ENCODE measurements at places on chromosomes 5 and 9. TPM values are rescaled to one million over a fixed set of nuclear protein-coding genes. Genes with fewer than 3 reads are reported as not detected.

PRSS3 gene
- total RNA-seq = 7.1 TPM

HK3 gene
- total RNA-seq = not detected

- DNase-seq = no peak
Measured at GRCh38 chr9:116042321-116042720, 111.3 kb upstream of the PAPPA start.

GRCh38 chr5:131953969-131954368, 8.5 kb upstream of the MEIKIN start:
- DNase-seq = no peak

DNA sequence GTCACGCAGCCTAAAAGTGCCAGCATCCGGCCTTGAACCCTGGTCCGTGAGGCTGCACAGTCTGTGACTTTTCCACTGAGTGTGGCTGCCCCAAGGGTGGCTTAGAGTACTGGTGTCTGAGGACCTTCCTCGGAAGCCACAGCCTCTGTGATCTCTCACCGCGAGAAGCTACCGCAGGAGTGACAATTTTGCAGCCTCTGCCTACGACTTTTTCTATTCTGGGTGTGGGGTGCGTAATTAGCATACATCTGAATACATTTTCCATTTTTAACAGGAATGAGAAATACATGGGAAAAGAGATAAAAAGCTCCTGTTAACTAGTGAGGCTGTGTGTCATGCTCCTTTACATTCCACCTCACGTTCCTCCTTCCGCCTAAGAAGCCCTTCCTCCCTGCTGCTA, 48.3 kb upstream of the HRH2 start:
- no peak for DNase-seq

DNA sequence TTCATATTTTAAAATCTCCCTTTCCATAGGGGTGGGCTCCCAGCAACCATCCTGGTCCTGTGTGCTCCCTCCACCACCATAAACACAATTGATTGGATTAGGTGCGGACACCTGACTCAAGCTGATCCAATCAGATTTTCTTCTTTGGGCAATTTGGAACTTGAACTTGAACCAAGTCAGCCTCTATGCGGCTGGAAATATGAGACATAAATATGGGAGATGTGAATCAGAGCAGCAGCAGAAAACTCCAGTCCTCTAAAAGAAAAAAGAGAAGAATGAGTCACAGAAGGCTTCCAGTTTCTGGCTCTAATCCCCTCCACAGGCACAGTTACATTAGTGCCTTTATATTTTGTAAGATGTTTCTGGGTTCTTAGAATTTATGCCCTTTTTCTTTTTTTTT, 306.6 kb downstream of the MLLT3 start:
- DNase-seq = peak; percentile 34

DNA sequence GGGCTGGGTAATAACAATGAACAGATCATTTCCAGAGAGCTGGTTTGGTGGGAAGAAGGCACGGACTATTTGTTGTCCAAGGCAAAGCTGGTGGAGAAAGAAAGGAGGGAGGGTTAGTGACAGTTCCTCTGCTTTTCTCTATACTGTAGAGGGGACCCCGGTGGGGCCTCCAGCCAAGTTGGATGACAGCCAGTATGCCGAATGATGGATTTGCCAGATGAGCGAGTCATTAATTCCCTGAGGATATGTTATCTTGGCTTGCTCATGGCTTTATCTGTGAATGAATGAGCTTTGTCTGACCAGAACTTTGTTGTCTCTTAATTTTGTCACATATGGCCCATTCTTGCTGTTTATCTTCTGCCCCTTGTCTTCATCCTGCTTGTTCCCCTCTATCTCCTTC, 158.6 kb upstream of the GLRA1 start:
- DNase-seq = no peak

GRCh38 chr9:8680658-8681057, 881.1 kb upstream of the DMAC1 start:
- DNase-seq = no peak

DNA sequence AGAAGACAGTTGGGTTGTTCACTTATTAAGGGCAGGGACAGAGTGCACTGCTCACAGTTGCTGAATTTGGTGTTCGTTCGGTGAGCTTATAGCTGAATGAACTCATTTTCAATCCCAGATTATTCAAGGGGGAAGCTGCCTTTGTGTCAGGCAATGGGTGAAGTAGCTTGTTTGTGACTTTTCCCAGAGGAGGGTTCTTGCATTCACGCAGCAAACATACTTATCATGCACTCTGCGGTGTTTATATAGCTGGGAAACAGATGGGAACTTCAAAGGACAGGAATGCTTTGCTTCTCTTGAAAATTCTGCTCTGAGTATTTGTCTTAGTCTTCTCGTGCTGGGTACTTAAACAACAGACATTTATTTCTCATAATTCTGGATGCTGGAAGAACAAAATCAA, 64.7 kb upstream of the ABCA1 start:
- peak; percentile 16 for DNase-seq

DNA sequence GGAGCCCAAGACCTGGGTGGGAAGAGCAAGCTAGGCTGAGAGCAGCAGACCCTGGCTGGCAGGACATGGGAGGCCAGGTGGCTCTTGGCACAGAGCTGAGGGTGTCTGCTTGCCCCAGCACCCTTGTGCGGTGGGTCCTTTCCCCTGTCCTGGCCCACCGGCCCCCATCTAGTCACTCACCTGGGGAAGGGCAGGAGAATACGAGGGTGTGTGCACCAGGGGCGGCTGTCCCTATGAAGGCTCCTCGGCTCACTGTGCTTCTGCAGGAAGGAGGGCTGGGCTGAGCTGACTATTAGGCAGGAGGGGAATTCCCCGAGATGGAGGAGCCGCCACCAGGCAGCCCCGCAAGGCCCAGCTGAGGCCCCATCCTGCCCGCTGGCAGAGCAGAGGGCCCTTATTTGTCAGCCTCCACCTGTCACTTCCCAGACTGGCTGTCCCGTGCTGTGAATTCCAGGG, 6.1 kb upstream of the TNIP1 start:
- DNase-seq = peak; percentile 59

IFNB1 gene
- total RNA-seq = not detected

GRCh38 chr5:38996123-38996522, 78.1 kb downstream of the RICTOR start:
- DNase-seq = no peak

SLC2A8 gene
- total RNA-seq = 25.9 TPM

- DNase-seq = peak; percentile 38
Measured at GRCh38 chr9:71990466-71990865, 69.9 kb downstream of the C9orf57 start.

DNA sequence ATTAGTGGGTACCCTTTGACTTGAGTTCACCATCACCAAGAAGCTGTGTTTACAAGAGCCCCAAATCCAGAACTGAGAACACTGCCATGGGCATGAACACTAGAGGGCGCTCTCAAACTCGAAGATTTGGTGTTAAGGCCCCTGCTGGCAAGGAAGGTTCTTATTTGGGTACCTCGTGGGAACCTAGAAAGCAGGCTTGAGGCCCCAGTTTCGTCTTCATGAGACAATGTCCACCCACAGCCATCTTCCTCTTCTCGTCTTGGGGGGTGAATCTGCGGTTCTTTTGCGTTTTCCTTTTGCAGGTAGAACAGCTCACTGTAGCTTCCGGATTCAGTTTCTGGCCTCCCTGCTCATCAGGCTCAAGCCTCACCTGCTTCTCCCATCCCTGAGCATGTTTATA, 184.0 kb downstream of the SEMA5A start:
- DNase-seq = peak; percentile 62

- peak; percentile 25 for DNase-seq
Measured at GRCh38 chr5:54985301-54986268, at the start of gene ESM1. ESM1 (minus strand) TSS chr5:54985593; CDS start chr5:54985517, 76 bp downstream.

CKMT2 gene
- total RNA-seq = not detected

DNA sequence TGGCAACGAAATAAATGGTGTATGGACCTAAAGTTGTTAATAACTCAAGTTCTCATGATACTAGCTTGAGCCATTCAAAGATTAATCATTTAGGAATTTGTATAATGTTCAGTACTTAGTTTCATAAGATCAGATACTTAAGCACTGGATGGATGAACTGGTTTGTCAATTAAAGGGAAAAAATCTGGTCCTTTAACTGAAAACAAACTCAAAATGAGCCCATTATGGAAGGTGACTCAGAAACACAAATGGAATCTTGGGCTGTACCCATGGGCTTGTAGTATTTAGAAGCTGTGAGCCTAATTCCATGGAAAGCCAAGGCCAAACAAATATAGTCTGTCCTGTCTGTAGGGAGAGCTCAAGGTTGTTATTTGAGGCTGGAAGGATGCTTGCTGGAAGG, 27.6 kb upstream of the ADRB2 start:
- DNase-seq = no peak

MARCHF3 gene
- total RNA-seq = 7.8 TPM

GRCh38 chr9:112043423-112043822, 131.7 kb downstream of the SUSD1 start:
- DNase-seq = peak; percentile 21

- DNase-seq = peak; percentile 7
Measured at GRCh38 chr5:15694696-15695214, 194.8 kb downstream of the FBXL7 start.

DNA sequence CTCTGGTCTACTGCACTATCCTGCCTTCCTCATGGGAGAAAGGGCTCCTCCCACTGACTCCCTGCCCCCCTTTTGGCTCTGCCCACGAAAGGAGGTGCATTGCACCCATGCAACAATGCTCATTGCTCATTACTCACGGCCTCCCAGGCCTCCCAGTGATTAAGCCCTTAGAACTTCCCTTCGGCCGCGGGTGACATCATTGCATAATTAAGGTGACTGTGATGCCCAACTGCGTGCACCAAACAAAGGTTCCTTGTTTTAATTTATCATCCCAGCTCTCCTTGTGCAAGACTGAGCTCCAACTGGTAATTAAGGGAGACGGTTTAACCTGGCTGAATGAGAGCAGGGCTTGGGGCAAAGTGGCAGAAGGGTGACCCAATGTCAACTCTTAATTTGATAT, 180.4 kb downstream of the GAS1 start:
- DNase-seq = peak; percentile 78

DNA sequence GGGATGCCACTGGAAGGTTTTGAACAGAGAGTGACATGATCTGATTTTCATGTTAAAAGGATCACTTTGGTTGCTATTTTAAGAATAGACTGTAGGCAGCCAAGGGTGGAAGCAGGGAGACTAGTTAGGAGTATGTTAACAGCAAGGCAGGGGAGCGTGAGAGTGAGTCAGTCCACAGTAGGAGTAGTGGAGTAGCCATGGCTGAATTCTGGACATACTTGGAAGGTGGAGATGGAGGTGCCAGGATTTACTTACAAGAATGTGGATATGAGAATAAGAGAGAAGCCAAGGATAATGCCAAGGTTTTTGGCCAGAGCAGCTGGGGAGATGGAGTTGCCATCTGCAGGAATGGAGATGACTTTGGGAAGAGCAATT, 118.8 kb downstream of the GALNT10 start:
- peak; percentile 75 for DNase-seq

DAB2IP gene
- total RNA-seq = 3.1 TPM

LMNB1 gene
- total RNA-seq = 97.9 TPM

- DNase-seq = no peak
Measured at GRCh38 chr9:129322641-129323375, 144.7 kb upstream of the IER5L start.

DNA sequence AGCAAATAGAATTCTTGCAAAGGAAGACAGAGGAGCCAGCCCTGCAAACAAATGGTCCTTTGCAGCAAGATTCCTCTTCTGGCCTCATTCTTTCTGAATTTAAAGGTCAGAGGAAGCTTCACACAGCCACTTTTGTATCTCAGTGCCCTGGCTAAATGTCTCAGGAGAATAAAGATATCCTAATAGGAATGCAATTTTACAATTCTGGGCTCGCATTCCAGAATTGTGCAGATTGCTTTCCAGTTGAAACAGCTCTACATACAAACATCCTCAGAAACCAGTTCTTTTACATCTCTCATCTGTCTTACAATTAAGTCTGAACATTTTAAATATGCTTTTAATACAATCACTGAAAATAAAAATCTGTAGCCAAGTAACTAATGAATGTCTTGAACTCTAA, 14.6 kb upstream of the ACOT12 start:
- DNase-seq = no peak

ANAPC2 gene
- total RNA-seq = 8.1 TPM

- DNase-seq = no peak
Measured at GRCh38 chr5:133398646-133399101, 213.7 kb downstream of the FSTL4 start.

GABRA6 gene
- not detected for total RNA-seq

- no peak for DNase-seq
Measured at GRCh38 chr9:18923671-18924430, 109.2 kb downstream of the SAXO1 start.

GRCh38 chr5:1390861-1391600, 46.1 kb upstream of the CLPTM1L start:
- no peak for DNase-seq

DNA sequence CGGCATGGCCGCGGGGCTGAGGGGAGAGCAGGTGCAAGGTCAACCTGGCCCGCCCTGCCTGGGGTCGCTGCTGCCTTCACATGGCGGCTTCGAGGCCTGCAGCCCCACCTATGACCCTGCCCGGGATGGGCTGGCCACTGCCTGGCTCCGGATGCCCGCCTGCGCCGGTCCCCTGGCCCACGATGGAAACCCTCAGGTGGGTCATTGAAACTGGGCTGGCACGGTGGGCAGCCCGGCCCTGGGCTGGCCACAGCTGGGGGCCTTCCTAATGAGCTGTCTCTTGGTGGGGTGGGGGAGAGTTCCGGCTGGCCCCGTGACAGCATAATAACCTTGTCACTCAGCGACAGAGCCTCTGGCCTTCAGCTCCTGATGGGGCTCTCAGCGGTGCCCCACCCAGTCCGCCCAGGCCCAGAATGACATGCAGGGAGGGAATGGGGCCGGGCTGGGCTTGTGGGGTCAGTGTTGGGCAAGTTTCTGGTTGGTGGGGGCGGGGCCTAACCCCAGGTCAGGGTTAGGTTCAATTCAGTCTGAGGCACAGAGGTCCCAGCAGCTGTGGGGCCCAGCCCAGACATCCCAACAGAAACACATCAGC, at the start of gene CCDC187:
TSS of gene CCDC187 (minus strand) at position 270 of the 592 bp plus-strand sequence. CDS start at position 6, 264 bp downstream.
- no peak for DNase-seq

MCC gene
- total RNA-seq = 10.3 TPM

PTGR1 gene
- total RNA-seq = 86.5 TPM

FBLL1 gene
- total RNA-seq = 1.7 TPM

DNA sequence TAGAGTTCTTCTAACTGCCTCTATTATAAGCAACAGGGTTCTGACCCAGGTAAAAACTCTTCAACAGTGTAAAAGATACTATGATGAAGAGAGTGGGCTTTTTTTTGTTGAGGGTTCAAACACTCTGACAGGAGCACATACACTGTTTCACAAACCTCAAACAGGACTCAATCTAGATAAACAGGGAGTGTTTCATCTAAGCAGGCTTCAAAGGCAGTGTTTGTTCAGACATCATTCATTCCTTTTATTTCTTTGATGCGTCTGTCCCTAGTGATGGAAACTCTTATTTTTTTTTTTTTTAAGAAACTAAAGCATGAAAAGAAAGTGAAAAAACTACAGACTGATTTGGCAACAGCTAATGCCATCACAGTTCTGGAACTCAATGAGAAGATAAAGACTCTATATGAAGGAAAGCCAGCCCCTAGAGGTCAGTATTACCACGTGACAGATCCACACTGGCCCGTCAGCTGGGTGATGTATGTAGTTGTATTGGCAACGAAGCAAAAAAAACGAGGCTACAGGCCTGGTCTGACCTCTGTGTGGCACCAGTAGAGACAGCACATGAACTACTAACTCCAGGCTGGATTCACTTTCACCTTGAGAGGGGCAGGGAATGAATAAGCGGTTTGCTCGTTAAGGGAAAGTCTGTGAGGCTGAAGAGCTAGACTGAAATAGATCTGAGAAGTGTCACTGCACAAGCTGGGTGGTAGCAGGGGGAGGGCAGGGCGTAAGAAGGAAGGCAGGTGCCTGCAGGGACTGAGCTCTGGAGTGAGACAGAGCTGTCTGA, 172.2 kb downstream of the CCDC192 start:
- DNase-seq = peak; percentile 59
